Inflammatory macrophage (primary cell): ENCODE measurements at places on chromosomes 6 and 20.

GRCh38 chr6:82245376-82245775, 2.2 kb downstream of the IBTK start:
- DNase-seq: no peak

DNA sequence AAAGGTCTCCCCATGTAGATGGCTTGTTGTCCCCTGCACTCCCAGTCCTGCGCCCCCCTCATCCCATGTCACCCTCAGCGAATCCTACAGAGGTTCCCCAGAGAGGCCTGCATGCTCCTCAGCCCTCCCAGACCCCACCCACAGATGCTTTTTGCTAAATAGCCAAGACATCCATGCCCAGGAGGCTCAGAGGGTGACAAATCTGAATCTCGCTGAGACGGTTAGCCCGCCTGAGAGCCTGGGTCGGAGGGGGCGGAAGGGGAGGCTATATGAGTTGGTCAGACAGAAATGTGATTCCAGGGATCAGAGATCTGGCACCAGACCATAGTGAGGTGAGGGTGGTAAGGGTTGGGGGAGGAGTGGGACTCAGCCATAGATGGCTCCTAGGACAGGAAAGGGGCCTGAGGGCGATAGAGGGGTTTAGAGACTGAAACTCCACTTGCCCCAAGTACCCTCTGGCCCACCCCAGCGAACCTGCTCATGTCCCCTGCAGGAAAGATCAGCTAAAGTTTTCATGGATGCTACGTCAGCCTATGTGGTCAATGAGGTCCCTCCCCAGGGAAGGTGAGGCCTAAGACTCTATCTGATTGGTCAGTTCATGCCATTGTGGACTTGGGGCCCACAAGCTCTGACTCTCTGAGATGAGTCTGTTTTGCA, 33.2 kb downstream of the TFEB start:
- DNase-seq: no peak

DNA sequence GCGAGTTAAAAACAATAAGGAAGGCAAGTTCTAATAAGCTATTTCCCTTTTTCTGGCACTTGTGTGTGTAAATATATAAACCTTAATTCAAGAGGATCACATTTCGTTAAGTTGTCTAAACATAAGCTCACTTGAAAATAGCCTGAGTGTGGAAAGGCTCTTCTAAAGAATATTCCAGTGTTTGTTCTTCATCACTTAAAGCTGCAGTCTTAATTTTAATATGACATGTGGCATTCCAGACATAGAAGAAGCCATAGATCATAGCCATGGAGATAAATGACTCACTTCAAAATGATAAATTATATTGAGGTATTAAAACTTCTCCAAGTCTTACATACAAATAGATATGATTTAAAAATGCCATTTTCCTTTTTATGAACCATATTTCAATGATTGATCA, 42.1 kb downstream of the IYD start:
- no peak for DNase-seq

- DNase-seq: no peak
Measured at GRCh38 chr6:95420792-95421191, 156.5 kb upstream of the MANEA start.

DNA sequence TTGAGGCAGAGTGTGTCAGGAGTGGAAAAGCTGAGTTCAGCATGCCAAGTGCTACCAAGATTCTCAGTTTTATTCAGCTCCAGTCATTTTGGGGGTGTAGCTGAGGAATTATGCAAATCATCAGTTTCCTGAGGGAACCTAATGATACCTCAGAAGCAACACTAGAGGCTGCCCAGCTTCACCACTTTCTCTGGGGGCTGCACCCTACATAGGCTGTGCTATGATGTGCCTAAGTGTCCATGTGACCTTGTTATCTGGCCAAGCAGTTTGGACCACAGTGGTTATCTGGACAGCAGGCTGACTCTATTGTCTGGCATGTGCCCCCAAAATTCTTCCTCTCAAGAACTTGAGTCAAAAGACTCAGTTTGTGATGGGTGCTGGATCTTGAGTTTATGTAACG, 374.6 kb upstream of the SYNCRIP start:
- no peak for DNase-seq

GRCh38 chr6:142927904-142928303, 17.1 kb downstream of the HIVEP2 start:
- DNase-seq: no peak

GRCh38 chr6:168988801-168989200, 264.8 kb downstream of the THBS2 start:
- DNase-seq: no peak

DNA sequence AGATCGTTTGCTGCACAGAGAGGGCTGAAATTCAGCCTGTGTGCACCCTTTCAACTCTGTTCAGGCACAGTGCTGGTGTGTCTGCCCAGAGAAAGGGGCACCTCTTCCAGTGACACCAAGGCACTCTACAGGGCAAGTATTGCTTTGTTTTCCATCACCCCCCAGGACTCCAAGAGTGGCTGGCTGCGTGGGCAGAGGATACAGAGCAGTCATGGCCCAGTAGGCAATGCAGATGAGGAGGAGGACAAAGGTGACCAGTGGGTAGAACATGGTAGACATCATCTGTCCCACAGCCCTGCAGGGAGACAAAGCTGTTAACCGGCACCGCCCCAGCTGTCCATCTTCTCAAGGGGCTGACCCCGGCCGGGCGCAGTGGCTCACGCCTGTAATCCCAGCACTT, 6.7 kb upstream of the NEU1 start:
- DNase-seq: no peak

DNA sequence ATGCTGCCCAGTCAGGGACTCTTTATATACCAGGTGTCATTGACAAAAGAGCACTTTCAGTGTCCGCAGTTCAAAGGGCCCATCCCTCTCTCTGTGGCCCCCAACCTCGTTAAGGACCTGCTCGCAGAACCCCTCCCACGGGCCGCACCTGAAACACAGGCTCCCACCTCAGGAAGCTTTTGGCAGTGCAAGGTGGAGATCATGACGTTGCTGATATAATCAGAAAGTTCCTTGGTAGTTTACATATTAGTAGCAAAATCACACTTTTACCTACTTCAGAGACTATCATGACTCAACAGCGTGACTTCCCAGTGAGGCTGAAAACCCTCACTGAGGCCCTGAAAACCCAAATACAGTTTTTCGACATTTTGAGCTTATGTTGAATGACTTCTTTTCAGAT, 4.1 kb downstream of the TTLL2 start:
- no peak for DNase-seq

DNA sequence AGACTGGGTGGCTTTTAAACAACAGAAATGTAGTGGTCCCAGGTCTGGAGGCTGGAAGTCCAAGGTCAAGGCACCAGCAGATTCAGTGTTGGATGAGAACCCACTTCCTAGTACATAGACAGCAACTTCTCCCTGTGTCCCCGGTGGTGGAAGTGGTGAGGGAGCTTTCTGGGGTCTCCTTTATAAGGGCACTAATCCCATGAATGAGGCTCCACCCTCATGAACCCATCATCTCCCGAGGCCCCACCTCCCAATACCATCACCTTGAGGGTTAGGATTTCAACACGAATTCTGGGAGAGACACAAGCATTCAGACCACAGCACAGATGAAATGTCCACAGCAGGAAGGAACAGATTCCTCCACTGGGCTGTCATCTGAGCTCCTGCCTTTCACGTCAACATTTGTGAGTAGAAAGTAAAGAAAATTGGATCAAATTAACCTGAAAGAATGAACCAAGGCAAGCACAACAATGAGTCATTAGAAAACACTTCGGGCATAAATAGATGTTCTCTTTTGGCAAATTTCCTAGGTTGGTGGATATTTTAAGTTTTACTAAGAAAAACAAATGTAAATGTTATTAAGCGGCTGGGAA, 130.7 kb downstream of the RNASET2 start:
- DNase-seq: no peak

GRCh38 chr6:100132005-100132404, 138.0 kb upstream of the MCHR2 start:
- no peak for DNase-seq

DNA sequence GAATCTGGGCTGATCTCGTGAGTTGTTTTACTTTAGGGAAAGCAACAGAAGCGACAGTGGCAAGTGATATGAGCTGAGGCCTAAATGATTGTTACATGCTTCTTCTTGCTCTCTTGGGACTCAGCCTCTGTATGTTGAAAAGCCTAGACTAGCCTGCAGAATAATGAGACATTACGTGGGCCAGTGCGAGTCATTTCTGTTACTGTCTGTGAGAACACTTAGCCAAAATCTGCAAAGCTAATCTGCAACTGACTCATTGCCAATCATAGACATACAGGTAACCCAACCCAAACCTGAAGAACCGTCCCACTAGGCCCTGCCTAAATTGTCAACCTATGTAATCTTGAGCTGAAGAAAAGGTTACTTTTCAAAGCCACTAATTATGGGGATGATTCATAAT, 77.4 kb upstream of the F13A1 start:
- peak; percentile 34 for DNase-seq

DNA sequence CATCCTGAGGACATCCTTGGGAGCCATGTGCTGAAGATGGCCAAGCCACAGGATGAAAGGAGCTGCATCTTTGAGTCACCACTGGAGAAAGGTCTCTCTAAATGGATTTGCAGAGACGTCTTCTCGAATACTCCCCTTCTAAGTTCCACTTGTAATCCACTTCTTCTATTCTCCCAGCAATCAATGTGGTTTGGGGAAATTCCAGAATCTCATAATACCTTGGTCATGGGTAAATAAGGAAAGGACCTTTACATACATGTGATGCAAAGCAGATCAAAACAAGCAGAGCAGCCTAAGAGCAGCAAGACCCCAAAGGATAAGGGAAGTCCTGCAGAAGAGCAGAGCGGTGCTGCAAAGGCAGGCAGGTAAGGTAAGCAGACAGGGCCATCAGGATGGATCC, 35.3 kb downstream of the TRIM38 start:
- DNase-seq: no peak

DNA sequence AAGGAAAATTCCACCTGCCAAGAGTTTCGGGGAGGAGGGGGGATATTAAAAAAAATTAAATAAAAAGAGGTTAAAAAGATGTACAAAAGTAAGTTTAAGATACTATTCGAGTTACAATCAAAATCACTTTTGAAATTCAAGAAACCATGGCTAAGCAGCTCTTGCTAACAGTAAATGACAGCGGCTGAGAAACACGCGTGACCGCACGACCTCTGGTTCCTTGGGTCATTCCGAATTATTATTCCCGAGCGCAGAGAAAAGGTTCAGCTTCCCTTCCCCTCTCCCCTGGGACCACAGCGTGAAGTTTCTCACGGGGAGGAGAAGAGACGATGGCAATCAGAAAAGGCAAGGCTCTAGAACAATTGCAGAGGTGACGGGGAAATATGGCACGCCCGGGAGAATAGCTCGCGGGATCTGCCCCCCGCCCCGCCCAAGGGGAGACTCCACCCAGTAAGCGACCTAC, 496 bp downstream of the TMEM242 start:
- DNase-seq: peak; percentile 90

DNA sequence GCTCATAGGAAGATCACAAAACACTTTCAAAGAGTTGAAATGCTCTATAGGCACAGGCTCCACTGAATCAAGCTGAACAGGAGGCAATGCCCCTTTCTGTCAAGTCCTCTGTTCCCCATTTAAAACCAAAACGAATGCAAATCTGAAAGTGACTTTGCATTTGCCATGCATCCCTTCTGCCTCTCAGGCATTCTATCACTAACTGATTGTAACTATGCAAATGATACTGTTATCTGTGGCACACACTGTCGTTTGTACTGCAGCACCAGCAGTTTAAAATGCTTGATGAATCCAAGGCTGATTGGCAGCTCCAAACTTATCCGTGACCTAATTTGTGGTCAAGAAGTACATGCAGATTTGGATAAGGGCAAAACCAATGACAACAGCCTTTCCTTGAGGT, 1067.5 kb upstream of the MAP3K7 start:
- DNase-seq: no peak

DNA sequence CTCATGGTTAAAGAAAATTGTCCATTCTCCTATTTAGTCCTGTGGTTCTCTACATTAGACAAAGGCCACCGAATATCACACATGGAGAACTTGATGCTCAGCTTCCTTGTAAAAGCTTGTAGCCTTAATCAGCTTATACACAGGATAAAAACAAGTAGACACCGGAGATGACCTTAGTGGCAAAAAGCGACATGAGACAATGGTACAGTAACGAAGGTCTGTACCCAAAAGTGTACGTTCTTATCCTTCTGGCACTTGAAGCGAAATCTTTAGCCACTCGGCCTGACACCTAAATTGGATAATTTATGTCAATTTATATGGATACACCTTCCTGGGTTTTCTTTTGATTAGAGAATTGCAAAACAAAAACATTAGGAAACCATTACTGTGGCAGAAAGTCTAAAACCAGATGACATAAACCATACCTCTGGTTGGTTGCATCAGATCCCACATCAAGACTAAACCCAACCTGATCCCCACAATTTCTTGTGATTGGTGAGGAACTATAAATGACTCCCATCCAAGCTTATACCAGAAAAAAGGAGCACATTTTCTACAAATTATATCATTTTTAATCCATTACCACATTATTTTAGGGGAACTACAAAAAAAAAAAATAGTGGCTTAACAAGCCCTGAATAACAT, 6.1 kb downstream of the RBM39 start:
- no peak for DNase-seq

GRCh38 chr20:62751551-62752150, 43.0 kb downstream of the NTSR1 start:
- DNase-seq: no peak

GRCh38 chr6:168122521-168122920, 43.5 kb upstream of the FRMD1 start:
- no peak for DNase-seq

DNA sequence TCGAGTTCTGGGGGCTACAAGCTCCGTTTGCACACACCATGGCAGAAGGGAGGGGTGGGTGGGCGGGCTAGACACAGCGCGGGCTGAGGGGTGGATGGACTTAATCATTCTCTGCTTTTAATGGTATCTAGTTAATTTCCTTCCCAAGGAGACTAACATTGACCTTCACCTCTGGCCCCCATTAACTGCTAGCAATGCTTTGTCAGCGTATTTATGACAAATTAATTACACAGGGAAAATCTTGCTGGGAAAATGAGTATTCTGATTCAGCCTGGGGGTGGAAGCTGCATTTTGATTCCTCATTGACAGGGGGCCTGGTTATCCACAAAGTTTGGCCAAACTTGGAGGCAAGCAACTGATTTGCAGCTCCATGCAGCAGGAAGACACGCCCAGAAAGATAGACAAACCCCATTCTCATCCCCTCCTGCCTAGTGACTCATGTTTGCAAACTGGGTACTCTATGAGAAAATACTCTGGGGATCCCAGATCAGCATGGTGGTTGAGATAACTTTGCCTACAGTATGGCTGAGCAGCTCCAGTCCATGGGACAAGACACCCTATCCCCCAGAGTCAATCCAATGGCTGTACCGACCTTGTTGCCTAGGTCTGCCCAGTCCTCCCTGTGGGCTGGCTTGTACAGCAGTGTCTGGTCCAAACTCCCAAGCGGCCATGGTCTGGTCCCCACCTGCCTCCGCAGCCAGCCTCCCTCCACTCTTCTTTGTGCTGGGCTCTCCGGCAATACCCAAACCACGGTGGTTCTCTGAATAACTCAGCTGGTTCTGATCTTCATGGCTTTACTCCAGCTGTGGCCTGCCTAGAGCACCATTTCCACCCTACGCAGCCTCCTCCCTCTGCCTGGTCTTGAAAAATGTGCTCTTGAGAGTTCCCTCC, 19.7 kb downstream of the ZBP1 start:
- DNase-seq: no peak
